ENCODE measurements at places on chromosomes 2 and 18.
A peak's percentile ranks its signal among the peaks of the same experiment; 100 is the strongest.

GRCh38 chr2:171431677-171432167, 2.1 kb downstream of the METTL8 start:
- no peak for DNase-seq

DNA sequence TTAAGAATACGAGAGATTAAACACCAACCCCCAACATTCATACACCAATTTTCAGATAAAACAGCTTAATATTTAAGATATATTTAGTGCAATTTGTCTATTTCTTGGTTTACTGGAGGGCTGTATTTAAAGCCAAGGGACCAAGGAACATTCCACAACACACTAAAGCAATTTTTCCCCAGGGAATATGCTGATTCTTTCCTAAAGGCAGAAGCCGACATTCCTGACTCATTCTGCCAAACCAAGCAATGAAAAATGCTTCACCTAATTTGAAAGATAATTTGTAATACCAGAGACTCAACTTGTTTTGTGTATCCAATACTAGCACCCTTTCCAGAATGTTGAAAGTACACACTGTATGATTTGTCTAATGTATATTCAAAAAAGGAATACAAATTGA, 1267.6 kb upstream of the PIK3C3 start:
- no peak for DNase-seq

DNA sequence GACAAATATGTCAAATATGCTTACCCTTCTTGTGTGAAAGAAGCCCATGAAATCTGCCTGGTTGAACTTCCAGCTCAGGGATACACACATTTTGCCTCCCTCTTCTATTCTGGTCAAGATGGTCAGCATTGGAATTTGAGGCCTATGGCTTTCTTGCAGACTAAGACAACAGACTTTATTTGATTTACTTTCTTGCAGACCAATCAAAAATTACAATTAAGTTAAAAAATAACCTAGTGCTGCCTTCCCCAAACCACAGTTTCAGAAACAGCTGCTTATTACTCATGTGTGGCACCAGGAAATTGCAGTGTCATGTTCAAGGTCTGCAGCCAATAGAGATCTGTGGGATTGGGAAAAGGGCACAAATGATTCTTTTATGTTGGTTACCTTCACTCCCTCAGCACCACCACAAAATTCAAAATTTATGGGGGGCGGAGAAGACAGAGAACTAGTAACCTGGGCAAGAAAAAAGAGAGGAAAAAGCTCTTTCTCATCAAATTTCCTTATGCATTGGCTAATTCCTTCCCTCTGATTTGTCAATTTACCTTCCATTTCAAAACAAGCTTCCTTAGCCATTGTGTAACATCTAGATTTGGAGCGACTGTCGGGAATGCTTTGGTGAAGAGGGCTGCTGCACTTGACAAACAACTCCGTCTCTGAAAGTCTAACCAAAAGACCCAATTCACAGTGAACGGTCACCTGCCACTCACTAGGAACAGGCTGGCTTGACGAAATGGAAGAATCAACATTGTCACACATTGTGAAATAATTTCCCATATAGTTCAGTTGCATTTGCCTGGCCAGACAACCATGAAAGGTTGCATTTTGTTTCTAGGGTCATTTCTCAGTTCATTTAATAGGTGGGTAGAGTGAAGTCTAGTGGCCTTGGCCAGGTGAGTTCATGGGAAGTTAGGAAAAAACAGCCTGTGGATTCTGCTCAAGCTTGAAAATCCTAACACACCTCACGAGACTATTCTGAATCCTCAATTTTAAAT, 100.4 kb upstream of the FZD5 start:
- no peak for DNase-seq

DNA sequence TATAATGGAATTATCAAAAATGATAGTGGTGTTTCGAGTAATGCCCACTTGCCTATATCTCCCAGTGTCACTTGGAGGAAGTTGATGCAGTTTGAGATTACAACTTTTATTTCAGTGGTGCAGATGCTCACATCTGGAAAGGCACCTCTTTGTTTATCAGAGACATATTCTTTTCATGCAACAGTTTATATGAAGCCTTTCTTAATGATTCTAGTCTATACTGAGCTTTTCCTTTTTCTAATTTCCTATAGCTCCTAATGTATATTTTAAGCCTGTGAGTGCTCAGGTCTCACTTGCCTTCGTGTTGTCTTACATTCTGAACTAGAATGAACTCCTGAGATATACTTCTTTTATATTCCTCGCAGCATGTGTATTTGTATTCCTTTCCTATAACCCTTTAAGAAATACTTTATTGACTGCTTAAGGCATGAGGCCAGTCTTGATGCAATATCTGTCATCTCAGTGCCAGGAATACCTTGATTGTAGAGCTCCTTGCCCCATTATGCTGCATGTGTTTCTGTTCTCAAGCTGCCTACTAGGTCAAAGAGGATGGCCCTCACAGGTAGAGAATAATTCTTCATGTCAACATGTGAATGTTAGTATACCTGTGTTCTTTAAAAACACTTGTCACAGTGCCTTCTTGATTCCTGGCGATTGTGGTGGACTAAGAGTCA, 52.6 kb downstream of the VRK2 start:
- no peak for DNase-seq

DNA sequence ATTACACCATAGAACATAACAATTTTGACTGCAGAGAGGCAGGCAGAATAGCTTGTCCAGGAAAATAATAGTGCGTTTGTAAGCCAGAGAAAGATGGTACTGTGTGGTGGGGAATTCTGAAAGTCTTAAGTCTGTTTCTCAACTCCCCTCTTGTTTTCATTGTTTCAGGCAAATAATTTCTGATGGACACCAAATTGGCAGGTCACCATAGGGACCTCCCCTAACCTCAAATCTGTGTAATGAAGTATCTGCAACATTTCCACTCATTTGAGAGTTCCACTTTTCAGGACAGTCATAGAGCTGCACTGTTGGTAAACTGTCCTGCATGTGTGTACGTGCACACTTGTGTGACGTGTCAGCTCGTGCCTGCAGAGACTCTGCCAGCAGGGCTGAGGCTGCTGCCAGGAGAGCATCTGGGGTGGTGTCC, 195.6 kb downstream of the AGAP1 start:
- no peak for DNase-seq

DNA sequence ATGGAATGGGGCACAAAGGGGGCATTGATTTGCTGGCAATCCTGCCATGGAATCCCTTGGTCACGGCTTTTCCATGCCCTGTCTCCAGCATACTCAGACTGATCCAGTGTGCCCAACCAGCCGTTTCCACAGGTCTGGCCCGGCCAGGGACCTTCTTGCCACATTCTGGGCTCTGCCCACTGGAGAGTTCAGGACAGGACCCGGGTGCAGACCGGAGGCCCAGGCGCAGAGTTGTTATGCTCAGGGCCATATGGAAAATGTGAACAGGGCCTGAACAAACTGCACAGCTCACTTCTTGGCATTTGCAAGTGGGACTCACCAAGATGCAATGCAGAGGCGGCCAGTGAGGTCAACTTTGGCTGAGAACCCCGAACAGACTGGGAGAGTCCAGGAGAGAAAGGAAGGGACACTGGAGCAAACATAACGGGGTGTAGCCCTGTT, 15.6 kb upstream of the ASAP2 start:
- no peak for DNase-seq

- DNase-seq: no peak
Measured at GRCh38 chr2:144310484-144310883, 209.4 kb downstream of the ZEB2 start.

- no peak for DNase-seq
Measured at GRCh38 chr2:26805241-26805676, 19.4 kb downstream of the CENPA start.

DNA sequence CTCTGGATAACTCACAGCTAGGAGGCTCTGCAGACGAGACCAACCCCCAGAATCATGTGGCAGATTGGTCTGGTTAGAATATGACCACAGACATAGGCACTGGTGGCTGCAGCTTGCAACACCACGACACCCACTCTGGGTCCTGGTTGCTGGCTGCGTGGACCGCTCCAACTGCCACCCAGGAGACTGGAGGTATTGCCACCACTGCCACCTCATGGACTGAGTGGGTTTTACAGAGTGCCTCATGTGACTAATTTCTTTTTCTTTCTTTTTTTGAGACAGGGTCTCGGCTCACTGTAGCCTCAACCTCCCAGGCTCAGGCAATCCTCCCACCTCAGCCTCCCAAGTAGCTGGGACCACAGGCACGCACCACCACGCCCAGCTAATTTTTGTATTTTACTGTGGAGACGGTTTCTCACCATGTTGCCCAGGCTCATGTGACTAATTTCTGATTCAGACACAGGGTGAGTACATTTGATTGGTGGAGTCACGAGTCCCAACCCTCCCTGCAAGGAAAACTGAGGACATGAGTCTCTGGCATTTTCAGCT, 29.9 kb upstream of the NT5DC4 start:
- peak; percentile 51 for DNase-seq

DNA sequence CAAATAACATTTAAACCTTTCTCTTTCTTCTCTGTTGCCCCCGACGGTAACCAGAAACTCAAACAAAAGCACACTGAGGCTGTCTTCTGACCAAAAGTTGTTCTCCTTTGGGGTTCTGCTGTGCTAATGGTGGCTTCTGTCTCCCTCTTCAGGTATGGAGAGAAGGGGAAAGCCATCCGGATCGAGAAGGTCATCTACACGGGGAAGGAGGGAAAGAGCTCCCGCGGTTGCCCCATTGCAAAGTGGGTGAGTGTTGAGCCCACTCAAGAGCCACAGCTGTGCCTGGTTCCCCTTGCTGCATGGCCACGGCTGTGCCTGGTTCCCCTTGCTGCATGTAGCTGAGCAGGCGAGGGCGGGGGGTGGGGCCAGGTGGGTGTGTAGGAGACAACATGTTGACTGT, 67.4 kb downstream of the BOLA3 start:
- no peak for DNase-seq

GRCh38 chr2:122135021-122135937, 379.8 kb downstream of the TSN start:
- DNase-seq: no peak

- no peak for DNase-seq
Measured at GRCh38 chr18:26965206-26965605, 99.7 kb upstream of the AQP4 start.

GRCh38 chr18:14940735-14941134, 192.8 kb downstream of the ANKRD30B start:
- DNase-seq: no peak

GRCh38 chr2:12162269-12163247, 416.1 kb downstream of the LPIN1 start:
- peak; percentile 49 for DNase-seq

GRCh38 chr2:127280693-127281092, 13.3 kb downstream of the ERCC3 start:
- DNase-seq: no peak

- DNase-seq: no peak
Measured at GRCh38 chr2:47602996-47603395, 179.9 kb upstream of the MSH6 start.

- no peak for DNase-seq
Measured at GRCh38 chr2:102103992-102104871, 38.3 kb upstream of the IL1R1 start.

DNA sequence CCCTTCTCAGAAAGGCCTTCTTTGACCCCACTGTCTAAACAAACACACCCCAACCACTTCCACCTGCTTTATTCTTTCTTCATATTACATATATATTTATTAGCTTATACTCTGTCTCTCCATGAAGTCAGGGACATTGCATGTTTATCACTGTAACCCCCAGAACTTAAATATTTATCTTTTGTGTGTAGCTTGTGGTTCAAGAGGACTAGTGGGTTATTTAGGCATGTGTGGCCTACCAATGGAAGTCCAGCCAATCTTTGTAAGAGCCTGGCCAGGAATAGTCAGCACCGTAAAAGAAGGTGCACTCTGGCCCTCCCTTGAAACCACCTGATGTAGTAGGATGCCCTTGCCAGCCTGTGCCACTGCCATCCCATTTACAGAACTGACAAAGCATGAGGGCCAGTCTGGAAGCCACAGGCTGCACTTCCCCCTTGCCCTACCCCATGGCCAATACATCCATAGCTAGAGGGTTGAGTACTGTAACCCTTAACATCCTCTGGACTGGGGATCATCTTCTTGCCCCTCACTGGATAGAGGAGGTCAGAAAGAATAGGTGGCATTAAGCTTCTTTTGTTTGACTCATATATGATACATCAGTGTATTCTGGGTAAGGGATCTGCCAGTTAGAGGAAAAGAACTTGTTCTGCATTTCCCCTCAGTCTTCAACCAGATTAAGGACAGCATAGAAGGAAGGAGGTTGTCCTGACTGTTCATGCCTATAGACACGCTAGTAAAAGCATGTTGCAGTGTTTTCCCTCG, 4.9 kb downstream of the NEMP2 start:
- DNase-seq: no peak

DNA sequence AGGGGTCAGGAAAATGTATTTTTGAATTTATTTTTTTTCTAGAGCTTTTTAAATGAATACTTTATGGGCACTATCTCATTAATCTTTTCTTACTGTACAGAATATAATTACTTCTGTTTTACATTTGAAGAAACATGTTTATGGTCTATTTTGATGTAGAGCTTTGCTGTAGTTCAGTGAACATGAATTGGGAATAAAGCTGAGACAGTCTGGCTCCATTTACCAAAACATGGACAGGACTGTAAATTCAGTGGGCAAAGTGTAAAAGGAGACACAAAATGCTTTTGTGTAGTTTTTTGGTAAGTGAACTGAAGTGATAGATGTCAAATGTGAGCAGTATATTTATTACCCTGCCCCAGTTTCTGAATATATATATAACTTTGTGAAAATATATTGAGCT, 1298.8 kb upstream of the NXPH2 start:
- no peak for DNase-seq

- DNase-seq: no peak
Measured at GRCh38 chr2:152467677-152468410, 132.9 kb downstream of the FMNL2 start.

DNA sequence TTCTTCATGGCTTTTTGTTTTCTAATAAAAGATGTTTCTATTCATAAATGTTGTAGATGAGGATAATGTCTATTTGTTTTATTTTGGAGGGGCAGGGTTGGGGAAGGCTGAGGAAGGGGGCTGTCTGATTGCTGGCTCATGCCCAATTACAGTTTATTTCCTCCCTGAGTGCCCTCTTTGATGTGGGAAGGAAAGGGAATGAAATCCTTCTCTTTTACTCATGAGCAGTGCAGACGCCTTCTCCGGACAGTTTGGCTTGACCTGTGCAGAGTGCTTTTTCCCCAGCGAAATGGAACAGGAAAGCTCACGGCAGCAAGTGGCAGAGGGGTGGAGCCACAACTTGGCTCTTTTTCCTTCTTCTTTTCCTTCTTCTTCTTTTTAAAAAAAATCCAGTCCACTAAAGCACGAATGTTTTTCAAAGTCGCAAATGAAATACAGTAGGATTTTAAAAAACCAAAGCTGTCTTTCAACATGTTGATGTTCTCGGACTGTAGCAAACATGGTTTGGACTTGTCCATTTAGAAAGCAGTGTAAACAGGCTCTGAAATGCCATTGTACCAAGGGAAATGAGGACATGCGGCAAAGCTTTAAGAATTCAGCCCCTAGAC, 34.5 kb downstream of the RAB31 start:
- no peak for DNase-seq

Measured in NCI-H1694 (cell line).